ENCODE measurements at places on chromosomes 6 and 20.

DNA sequence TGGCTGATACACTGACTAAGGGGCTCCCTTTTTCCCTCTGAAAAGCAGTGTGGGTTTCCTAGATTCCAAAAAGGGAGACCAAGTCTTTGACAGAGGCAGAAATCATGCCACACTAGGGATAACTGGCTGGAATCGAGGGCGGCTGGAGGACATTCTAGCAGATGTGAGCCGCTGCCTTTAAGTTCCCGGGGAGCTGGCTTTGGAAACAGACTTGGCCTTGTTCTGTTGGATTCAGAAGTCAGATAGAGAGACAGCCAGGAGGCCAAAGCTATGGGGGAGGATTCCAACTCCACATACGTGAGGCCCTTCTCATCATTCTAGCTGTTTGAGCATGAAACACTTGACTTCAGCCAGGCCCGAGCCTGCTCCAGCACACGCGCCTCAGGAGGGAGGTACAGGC is 109.9 kb upstream of the FOXC1 start:
- peaks cover 2% of the 10 kb centered on the region for H3K27me3 ChIP-seq
- no peak for DNase-seq

- no peaks in the 10 kb centered on the region for H3K36me3 ChIP-seq
- no peaks in the 10 kb centered on the region for H3K4me1 ChIP-seq
- H3K27me3 ChIP-seq: no peaks in the 10 kb centered on the region
- H3K27ac ChIP-seq: no peak overlapping the region
These were observed 218.8 kb upstream of the RNF24 start for GRCh38 chr20:4234128-4234527.

DNA sequence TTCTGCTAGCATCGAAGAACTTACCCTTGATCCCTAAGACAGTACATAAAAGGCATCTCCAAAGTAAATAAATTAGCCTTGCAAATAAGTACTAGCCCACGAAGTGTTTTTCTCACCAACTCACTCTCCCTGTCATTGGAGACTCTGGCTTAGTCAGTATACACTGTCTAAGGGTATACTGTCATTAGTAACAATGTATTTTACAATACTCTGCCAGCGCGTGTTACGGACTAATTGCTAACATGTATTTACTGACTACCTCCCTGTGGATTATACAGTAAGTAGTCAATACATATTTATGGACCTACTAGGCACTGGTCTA is 72.1 kb downstream of the NFATC2 start:
- H3K27me3 ChIP-seq: no peaks in the 10 kb centered on the region
- no peak overlapping the region for H3K27ac ChIP-seq
- 0 out of 2 replicates have a peak, but pooled peaks cover 5% of the 10 kb centered on the region for H3K36me3 ChIP-seq
- H3K4me1 ChIP-seq: no peaks in the 10 kb centered on the region

DNA sequence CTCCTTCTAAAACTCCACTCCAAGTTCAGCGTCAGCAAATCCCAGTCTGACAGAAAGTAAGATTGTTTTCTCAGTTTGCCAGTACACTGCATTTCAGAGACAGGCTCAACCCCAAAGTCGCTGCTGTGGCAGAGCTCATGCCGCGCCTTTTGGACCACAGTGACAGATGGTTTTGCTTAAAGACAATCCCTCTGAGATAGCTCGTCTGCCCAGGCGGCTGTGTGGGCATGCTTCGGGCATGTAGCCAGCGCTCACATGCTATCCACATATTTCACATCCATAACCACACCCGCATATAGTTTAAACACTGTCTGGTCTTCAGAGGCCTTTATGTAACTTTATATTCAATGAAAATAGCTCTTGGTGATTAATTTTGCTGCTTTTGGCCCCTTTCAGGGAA is 14.7 kb upstream of the PXDC1 start:
- no peaks in the 10 kb centered on the region for H3K36me3 ChIP-seq
- no peaks in the 10 kb centered on the region for H3K27me3 ChIP-seq
- no peaks in the 10 kb centered on the region for H3K4me1 ChIP-seq
- H3K27ac ChIP-seq: no peak overlapping the region

DNA sequence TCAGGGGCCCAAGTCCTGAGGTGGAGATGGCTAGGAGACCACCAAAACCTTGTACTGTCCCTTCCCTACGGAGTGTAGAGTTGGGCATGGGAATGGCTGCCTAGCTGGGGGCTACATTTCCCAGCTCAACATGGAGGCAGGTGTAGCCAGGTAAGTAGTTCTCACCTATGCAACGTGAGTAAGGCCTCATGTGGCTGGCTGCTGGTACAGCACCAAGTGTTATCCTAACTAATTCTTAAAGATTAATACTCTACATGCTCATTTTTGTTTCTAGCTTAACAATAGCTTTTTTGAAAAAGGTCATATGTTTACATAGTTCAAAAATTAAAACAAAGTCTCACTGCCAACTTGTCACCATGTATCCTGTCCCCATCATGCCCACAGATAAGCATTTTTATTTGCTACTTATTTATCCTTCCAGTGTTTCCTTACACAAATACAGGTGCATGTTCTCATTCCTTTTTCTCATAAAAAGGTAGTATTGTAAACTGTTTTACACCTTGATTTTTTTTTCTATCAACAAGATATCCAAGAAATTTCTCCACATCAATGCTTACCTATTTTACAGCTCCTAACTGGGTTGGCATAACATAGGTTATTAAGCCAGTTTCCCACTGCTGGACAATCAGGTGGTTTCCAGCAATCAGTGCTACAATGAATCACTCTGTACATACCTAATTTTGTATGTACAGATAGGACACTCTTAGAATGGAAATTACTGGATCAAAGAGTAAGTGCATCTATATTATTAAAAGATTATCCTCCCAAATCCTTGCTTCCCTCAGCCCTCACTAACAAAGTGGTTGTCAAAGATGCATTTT is 25.5 kb downstream of the ABHD12 start:
- H3K4me1 ChIP-seq: peaks cover 19% of the 10 kb centered on the region
- no peak for DNase-seq
- no peaks in the 10 kb centered on the region for H3K27me3 ChIP-seq
- H3K4me3 ChIP-seq: no peak overlapping the region
- H3K36me3 ChIP-seq: no peaks in the 10 kb centered on the region

All from Caco-2 (cell line).